ENCODE measurements at places on chromosomes 4 and X.

GRCh38 chr4:116358633-116359222 lies 726.6 kb downstream of the TRAM1L1 start:
- DNase-seq: peak; percentile 42

- DNase-seq: no peak
Measured at GRCh38 chr4:155543126-155543765, 123.4 kb upstream of the GUCY1A1 start.

GRCh38 chrX:70433848-70434351 lies 10.7 kb upstream of the DLG3 start:
- peak; percentile 88 for DNase-seq

GRCh38 chr4:67080046-67080557 lies 465.2 kb downstream of the CENPC start:
- no peak for DNase-seq

GRCh38 chr4:42280327-42281095 lies 116.8 kb upstream of the SHISA3 start:
- DNase-seq: peak; percentile 52

GRCh38 chr4:2059046-2059725 lies at the start of gene NAT8L:
Gene NAT8L, plus strand, starts transcription at chr4:2059327. Its CDS starts 185 bp downstream, at chr4:2059512.
- peak; percentile 76 for DNase-seq

GRCh38 chr4:87390551-87390890 lies 467 bp downstream of the HSD17B11 start:
- DNase-seq: no peak

DNA sequence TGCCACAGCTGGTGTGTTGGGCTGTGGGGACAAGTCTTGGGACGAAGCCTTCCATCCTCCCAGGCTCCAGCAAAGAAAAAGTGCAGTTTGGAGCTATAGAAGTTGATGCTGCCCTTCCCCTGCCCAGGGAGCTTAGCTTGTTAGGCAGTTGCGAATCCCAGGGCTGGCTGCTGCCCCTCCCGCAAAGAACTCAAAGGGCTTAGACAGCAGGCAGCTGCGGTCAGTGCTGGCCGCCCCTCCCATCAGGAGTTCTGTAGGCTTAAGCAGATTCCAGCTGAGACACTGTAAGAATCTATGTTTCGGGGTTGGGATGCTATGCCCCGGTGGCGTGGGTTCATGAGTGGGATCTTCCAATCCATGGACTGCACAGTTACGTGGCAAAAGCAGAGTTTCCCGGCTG lies 956.7 kb downstream of the GLUD2 start:
- DNase-seq: peak; percentile 73

- DNase-seq: no peak
Measured at GRCh38 chrX:104309169-104309568, 54.4 kb upstream of the ESX1 start.

DNA sequence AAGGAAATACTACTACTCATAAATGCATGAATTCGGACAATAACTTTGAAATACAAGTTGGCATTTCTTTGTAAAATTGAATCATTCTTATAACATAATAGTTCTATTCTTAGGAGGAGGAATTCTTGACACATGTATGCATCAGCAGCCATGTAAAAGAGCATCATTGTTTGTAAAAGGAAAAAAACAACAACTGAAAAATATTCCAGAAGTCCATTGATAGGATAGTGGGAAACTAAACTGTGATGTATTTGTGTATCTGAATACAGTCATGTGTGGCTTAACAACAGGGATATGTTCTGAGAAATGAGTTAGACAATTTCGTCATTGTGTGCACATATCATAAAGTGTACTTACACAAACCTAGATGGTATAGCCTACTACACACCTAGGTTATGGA lies 102.0 kb upstream of the SH3RF1 start:
- no peak for DNase-seq

DNA sequence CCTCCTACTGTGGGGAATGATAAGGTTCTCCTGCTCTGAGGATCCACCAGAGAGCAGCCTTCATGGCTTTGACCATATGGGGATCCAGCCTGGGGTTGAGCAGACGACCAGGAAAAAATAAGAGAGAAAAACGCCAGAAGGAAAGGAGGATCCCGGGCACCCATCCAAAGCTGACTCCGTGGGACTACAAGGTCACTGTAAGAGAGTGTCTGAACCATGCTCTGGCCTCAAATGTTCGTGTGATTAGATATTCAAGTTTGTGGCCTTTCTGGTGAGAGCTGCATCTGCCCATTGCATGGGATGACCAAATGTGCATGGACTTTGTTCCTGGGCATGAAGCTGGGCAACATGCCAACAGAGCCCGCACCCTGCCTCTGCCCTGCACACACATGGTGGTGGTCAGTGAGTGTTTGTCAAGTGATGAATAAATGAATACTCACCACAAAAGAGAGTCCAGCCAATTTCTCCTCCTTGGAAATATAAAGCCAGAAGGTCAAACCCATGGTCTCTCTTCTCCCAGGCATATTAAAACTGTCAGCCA lies 346.0 kb upstream of the GATB start:
- DNase-seq: no peak

GRCh38 chrX:71618303-71618721 lies at the start of gene CXCR3:
Gene CXCR3, minus strand, starts transcription at chrX:71618511. Its CDS starts 62 bp downstream, at chrX:71618449.
- DNase-seq: no peak

- DNase-seq: no peak
Measured at GRCh38 chr4:172989984-172990820, 178.4 kb upstream of the GALNT7 start.

DNA sequence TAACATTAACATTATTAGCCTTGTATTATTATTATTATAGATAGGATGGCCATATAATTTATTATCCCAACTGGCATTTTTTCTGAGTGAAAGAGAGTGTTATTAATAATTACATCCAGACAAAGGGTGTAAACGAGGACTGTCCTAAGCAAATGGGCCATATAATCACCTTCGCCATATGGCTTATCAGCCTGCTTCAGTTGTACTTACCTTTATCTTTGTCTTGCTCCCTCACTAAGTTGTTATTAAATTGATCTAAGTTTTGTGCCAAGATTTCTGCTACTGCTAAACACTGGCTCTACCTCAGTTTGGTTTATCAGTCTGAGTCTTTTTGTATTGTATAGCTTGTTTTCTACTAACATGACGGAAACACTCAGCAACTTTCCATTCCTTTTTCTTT lies 76.9 kb downstream of the STIM2 start:
- DNase-seq: peak; percentile 41

DNA sequence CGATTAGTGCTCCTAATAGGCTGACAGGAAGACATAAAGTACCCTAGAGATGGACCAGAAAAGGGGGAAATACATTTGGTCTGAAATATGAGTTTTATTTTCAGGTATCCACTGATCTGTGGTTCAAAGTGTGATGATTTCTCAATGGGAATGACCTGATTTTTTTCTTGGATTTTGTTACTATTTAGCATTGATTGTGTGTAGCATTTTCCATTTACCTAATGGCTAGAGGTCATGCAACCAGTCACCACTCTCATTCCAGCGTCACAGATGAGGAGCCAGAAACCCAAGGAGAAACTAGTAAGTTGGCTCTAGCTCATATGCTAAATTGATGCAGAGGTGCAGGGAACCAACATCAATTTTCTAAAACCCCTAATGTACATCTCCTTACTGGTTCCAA lies 118.1 kb downstream of the IL1RAPL2 start:
- DNase-seq: no peak

DNA sequence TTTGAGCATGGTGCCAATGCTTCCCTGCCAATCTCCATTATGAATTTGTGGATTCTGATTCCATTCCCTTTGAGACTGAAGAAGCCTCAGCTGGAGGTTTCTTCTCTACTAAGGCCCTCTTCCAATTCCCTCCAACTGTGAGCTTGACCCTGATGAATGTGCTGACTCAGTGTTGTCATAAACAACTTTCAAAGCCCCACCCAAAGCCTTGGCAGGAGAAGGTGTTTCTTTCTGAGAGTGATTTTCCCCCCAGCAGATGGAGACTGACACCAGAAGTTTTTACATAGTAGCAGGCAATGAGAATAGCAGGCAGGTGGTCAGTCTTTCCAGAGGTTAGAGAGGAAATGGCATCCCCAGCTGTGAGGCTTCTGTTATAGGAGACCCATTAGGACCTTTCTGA lies 53.1 kb downstream of the OCRL start:
- DNase-seq: no peak

DNA sequence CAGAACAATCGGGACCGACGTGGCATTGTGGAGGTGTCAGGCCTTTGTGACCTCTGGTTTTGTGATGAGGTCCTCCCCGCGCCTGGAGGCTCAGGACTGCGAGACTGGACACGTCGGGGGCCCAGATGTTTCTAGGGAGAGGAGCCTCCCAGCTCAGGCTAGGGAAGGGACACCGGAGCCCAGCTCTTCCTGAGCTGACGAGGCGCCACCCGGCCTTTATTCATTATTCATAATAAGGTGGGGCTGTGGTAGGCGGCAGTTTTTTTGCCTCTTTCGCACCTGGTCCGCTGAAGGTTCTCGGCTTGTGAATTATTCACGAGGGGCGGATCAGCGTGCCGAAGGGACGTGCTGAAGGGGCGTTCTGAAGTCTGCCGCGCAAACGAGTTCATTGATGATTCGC lies 2.3 kb upstream of the UBA1 start:
- DNase-seq: peak; percentile 62

DNA sequence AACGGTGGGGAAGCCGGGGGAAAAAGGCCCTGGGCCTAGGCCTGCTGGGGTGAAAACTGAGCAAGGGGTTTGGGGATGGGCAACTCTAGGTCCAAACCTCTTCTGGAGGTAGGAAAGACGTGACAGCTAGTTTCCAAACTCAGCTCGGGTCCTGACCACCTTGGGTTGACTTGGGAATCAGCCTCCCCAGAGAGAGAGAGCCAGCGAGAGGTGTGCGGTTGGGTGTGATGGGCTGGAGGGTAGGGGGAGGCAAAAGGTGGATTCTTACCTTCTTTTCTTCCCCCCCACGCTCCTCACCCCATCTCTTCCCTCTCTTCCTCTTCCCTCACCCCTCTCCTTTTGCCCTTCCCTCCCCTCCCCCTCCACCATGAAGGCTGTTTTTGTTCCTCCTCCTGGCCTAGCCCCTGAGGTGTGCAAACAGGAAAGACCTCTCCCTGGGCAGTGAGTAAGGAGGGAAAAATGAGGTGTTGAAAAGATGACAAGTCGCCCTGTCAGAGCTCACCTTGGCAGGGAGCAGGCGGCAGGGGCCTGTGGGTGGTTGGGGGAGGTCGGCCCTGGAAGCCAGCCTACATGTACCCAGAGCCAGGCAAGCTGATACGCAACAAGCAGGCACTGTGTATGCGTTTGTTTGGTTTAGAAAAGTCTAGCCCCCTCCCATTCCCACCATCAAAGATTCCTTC lies 14.8 kb downstream of the PJA1 start:
- no peak for DNase-seq

- DNase-seq: no peak
Measured at GRCh38 chrX:34956916-34957315, 14.3 kb downstream of the FAM47B start.

DNA sequence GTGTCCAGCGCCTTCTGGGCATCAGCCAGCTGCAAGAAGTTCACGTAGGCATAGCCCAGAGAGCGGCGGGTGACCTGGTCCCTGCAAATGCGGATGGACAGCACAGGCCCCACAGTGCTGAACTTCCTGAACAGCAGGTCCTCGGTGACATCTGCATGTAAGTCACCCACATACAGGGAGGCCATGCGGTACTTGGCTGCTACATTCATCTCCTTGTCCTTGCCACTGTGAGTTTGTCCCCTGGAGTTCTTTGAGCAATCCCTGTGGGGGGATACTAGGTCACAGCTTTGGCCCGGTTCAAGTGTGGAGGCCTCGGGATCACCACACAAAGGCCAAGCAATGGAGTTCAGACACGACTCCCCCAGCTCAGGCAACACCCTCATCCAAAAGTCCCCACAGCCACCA lies 776 bp downstream of the PABPC4L start:
- DNase-seq: no peak

GRCh38 chrX:152989292-152989658 lies 4.6 kb downstream of the PNMA5 start:
- DNase-seq: no peak

DNA sequence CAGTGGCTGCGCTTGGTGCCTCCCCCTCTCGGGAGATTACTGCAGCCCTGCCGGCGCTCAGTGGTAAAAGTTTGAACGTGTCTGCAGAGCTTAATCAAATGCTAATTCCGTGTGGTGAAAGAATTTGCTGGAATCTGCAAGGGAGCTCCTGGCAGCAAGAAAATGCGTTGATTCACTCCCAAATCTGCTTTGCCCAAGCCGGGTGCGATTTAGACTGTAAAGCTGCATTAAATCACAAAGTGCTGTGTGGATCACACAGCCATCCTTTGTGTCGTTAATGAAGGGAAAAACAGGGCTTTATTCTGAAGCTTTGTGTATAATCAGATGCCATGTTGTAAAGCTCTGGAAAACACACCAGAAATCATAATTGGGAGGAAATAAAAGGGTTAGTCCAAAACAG lies 444.1 kb downstream of the BCOR start:
- peak; percentile 73 for DNase-seq

- DNase-seq: peak; percentile 12
Measured at GRCh38 chr4:180341926-180342325, 1901.3 kb upstream of the TENM3 start.

GRCh38 chrX:6052111-6052745 lies 176.4 kb downstream of the NLGN4X start:
- no peak for DNase-seq

DNA sequence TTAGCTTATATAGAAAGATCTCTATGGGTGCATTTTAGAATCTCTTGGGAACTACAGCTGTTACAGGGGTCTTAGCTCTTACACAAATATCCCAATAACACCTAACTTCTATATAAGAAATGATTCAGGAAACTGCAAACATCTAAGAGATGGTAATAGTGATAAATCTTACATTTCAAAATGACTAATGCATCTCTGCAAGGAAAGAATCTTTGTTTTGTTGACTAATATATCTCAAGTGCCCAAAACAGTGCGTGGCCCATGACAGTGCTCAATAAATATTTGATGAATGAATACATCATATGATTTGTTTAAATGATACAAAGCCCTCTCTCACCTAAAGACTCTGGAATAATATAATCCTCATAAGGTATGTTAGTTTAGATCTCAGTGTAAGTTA lies 47.5 kb downstream of the CENPE start:
- no peak for DNase-seq

GRCh38 chrX:134774190-134775048 lies 116.1 kb upstream of the PLAC1 start:
- DNase-seq: no peak

DNA sequence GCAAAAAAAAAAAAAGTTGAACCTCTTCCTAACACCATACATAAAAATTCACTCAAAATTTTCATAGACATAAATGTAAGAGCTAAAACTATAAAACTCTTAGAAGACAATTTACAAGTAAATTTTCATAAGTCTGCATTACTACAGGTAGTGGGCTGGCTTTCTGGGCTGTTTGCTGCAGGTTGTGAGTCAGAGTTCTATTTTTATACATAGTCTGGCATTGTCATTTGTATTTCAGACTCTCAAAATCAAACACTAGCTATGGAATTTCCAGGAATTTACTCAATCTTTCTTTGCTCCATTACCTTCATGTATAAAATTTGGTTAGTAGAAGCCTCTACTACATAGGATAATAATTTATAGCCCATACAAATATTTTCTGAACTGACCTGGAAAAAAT lies 227.2 kb downstream of the COX18 start:
- no peak for DNase-seq
